ENCODE measurements at places on chromosomes 5 and 9.

DNA sequence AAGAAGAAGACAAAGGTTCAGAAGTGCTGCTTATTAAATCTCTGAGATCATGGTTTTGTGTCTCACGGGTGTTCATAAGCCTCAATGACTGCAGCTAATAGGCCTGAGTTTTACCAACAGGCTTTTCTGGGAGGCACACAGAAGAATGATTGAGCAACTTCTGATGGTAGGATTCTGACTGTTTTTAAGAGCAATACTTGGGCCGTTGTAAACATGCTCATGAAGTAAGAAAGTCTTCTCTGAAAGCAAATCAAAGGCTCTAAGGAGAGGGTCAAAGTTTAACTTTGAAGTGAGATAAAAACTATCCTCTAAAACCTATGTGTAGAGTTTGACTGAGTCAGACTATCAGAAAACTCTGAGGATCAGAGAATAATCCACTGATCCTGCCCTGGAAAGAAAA, 390.9 kb upstream of the DAB2 start:
- DNase-seq = no peak

- DNase-seq = no peak
Observed at GRCh38 chr9:123438821-123439220, 82.8 kb downstream of the CRB2 start.

DNA sequence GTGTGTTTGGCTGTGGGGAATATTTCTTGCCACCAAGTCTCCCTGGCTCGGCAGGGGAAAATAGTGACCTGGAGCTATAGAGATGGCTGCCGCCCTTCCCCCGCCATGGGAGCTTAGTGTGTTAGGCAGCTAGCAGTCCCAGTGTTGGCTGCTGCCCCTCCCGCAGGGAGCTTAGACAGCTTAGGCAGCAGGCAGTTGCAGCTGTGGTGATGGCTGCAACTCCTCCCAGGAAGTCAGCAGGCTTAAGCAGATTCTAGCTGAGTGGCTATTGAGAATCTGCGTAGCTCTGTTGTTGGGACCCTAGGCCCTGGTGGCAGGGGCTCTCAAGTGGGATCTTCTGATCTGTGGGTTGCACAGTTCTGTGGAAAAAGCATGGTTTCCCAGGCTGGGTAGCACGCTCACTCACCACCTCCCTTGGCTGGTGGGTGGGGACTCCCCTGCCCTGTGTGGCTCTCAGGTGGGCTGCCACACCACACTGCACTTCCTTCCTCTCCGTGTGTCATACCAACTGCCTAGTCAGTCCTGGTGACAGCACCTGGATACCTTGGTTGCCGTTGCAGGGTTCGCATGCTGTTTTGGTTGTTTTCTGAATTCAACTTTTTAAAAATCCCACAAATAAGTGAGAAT, 9.3 kb downstream of the OR1N2 start:
- no peak for DNase-seq

DNA sequence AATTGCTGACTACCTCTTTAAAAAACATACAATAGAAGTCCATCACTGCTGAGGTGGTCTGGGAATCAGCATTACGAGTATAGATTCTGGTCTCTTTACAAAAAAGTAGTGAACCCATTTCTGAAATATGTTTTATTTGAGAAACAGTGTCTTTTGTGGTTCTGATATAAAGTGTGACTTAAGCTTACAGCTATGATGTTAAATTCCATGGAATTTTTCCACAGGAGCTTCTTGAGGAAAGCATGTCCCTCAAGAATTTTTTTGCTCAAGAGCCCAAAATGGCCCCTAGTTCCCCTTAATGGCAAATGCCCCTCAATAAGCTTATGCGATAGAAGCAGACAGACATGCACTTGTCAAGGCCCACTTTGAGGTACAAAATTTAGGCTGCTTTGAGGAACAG, 265.7 kb downstream of the FAM170A start:
- DNase-seq = no peak

DNA sequence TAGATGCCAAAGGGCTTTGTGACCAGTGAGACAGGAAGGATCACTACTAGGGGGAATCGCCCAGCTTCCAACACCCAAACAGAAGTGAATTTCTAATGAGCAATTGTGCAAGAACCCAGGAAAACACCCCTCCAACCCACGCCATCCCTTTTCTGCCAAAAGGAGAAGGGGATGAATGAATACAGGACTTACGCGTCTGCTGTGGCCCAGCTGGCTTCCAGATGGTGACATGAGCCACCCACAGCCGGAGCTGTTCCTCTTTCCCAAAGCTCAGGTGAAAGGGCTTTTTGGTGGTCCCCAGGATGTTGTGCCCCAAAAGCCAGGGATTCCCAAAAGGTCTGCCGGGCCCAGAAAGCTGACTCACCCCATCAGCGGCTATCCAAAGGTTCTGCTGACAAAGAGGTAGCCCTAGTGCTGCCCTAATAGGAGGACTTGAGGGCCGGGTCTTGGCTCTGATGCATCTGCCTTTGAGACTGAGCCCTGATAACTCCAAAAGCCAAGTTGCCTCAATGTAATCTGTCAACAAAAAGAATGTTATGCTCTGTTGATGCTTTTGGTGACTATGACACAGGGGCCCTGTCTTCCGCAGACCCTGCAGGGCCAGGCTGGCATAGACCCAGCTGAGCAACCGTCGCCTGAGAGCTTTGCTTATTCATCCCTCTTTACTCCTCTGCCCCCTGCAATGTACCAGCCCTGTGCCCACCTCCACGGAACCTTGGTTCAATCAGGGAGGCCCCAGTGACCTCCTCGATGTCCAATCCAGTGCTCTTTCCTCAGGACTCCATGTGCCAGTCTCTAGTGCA, 14.5 kb downstream of the GSN start:
- DNase-seq = no peak

DNA sequence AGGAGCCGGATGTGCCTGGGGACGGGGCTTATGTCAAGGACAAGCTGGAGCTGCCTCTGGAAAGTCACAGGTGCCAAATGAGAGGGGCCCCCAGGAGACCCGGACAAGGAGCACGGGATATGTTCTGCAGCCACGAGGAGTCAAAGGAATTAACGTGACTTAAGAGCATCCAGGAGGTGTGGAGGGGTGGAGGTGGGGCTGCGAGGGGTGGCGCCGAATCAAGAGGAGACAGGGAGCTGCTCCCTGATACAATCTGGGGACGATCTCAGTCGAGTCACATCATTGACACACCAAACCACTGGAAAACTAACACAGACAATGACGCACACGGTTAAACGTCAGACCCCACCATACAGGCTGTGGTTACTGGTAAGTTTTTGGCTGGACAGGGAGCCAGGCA, 10.4 kb downstream of the CCDC127 start:
- DNase-seq = no peak

DNA sequence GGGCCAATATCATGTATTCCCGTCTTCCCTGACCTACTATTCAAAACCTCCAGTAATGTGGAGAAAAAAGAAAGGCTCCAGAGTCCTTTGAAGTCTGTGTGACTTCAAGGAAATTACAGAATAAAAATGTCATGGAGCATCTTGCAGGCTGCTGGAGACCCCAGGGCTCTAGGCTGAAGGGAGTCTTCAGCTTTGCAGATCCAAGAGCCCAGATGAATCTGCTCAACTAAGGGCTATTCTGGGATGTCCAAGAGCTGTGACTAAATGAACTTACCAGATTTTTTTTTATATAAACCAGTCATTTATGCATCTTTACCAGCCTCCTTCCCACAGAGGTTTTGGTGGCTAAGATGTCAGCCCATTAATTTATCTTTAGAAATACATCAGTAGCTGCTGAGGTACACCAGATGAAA, 167.3 kb downstream of the MUSK start:
- DNase-seq = no peak

GRCh38 chr5:31531543-31531887, 378 bp downstream of the DROSHA start:
- no peak for DNase-seq

DNA sequence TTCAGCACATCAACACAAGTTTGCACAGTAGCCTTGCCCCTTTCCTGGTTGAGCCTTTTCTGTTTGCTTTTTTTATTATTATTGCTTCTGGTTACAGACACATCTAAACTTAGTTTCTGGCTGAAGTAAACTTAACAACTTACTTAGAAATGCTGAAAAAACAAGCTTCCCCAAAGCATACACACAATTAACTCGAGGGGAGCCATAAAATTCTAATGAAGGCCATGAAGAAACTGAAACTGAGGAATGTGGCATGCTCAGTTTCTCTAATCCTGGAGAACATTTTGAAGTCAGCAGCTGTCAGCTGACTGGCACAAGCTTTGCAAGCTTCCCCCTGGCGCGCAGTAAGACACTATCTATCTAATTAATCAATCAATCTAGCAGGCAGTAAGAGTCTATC, 3.7 kb downstream of the MYO10 start:
- no peak for DNase-seq

- no peak for DNase-seq
Observed at GRCh38 chr5:180166176-180166575, 42.8 kb downstream of the RASGEF1C start.

DNA sequence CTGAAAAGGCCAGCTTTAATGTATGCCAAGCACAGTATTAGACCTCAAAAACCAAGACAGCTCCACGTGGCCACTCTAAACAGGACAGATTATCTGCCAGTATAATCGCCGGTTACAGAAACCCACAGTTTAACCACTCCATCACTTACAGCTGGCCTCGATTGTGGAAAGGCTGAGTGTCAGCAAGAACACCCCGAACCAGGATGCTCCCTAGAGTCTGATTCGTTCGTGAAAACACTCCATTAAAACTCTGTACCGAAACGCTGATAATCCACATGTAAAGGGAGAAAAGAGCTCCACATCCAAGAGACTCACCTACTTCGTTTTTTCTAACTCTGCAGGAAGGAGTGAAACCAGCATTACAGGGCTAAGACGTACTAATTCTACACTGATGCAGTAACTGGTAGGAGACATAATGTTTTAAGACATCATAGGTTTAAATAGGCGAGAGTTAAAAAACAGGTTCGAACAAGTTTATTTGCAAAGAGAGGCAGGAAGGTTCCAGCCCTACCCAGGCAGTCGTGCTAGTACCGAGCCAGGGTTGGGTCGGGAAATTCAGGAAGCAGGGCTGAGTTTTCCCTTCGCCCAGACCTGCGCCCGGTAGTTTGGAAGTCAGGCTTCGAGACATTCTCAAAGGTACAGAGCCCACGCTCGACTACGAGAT, 949 bp downstream of the SERINC5 start:
- DNase-seq = no peak

- no peak for DNase-seq
Observed at GRCh38 chr9:103669296-103669695, 424.8 kb upstream of the SMC2 start.

DNA sequence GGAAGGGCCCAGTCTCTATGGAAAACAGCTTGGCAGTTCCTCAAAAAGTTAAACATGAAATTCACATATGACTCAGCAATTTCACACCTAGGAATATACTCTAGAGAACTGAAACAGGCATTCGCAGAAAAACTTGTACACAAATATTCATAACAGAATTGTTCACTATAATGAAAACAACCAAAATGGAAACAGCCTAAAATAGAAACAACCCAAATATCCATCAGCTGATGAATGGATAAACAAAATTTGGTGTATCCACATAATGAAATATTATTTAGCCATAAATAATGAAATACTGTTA, 4.8 kb upstream of the GPR150 start:
- no peak for DNase-seq

- DNase-seq = no peak
Observed at GRCh38 chr5:78360674-78360923, 182 bp downstream of the SCAMP1 start.

DNA sequence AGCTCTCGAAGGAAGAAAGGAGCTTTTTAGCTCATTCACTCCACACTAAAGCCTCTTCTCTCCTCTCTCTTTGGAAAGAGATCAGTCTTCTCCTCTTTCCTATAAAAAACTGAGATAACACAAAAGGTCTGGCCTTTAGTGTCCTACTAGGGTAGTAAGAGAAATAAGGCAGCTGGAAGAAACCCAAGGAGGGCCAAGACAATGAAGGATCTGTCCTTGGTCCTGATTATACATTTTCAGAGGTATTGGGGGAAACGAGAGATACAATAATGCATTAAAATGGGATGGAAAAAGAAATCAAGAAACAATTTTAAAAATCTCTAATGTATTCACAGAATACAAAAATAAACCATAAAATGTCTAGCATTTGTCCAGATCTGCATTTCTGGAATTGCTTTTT, 184.0 kb downstream of the SLF1 start:
- DNase-seq = no peak
